ENCODE measurements at places on chromosomes 12 and 14.

GRCh38 chr12:116423094-116423493 lies 136.1 kb upstream of the MAP1LC3B2 start:
- DNase-seq = no peak

- DNase-seq = no peak
Observed at GRCh38 chr12:23707270-23707669, 242.2 kb downstream of the SOX5 start.

DNA sequence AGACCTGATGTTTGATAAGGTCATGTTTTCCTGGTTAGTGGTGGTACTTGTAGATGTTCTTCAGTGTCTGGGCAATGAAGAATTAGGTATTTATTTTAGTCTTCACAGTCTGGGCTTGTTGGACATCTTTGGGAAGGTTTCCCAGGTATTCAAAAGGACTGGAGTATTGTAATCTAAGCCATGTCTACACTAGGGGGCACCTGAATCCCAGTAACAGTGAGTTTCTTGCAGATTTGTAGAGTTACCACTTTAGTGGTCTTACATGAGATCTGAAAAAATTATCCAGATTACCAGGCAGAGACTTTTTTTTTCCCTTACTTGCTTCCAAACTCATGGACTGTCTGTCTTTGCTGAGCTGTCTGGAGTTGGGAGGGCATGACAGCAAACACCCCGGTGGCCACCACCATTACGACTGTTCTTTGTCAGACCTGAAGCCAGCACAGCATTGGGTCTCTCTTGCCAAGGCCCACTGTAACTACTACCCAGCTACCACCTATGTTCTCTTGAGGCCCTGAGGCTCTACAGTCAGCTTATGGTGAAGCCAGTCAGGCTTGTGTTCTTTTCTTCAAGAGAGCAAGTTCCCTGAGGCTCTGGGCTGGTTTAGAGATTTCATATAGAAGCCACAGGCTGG lies 820.7 kb upstream of the FBXO33 start:
- no peak for DNase-seq

DNA sequence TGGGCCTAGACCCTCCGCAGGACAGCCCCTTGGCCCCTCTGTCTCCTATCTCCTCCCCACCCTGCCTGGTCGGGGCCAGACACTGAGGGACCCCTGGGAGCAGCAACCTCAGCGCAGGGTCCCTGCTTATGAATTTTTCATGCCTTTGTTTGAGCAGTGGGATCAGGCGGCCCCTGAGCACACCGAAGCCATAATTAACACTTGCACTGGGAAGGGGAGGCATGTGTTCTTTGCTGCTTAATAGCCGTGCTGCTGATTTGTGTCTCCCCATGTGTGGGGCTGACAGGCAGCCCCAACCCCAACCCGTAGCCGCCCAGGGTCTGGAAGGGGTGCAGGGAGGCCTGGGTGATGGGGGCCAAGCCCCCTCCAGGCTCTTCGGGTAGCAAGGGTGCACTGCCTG lies 52.7 kb downstream of the FBRSL1 start:
- DNase-seq = no peak

DNA sequence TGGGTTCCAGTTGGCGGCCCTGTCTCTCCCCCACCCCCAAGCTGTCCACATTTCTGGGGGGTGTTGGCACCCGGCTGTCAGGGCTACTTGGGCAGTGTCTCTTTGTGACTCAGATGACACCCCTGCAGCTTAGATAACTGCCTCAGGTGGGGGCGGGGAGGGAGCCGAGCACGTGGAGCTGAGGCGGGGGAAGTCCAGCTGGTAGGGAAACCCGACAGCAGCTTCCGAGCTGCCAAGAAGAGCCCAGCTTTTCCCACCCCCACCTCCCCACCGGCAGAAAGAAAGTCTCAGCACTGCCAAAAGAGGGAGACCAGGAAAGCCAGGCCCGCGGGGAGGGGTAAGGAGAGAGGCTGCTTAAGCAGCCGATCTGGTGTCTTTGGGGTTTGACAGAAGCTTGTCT lies 1.4 kb downstream of the LRTM2 start:
- DNase-seq = no peak

- DNase-seq = no peak
Observed at GRCh38 chr12:23559268-23559753, 390.2 kb downstream of the SOX5 start.

- DNase-seq = no peak
Observed at GRCh38 chr14:94615823-94616570, 3.8 kb downstream of the SERPINA3 start.

GRCh38 chr12:28824193-28824846 lies 324.8 kb upstream of the FAR2 start:
- DNase-seq = no peak

DNA sequence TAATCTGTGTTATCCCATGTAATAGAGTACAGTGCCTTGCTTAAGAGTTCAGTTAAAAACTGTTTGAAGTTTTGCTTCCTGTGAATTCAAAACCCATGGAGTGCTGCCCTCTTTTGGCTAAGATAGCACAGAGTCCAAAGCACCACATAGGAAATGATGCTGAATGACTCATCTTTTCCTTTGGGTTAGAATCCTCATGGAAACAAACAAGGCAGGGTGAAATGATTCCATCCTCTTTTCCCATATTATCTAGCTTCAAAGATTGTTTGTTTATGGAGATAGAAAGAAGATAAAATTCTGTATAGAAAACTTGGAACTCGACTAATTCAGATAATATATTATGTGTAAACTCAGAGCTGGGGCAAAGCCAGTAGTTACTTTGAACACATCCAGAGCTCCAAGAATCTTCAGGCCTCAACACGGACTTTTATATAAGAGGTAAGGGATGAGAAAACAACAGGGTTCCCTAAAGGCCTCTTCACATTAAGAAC lies 87.4 kb downstream of the OTOGL start:
- DNase-seq = no peak

DNA sequence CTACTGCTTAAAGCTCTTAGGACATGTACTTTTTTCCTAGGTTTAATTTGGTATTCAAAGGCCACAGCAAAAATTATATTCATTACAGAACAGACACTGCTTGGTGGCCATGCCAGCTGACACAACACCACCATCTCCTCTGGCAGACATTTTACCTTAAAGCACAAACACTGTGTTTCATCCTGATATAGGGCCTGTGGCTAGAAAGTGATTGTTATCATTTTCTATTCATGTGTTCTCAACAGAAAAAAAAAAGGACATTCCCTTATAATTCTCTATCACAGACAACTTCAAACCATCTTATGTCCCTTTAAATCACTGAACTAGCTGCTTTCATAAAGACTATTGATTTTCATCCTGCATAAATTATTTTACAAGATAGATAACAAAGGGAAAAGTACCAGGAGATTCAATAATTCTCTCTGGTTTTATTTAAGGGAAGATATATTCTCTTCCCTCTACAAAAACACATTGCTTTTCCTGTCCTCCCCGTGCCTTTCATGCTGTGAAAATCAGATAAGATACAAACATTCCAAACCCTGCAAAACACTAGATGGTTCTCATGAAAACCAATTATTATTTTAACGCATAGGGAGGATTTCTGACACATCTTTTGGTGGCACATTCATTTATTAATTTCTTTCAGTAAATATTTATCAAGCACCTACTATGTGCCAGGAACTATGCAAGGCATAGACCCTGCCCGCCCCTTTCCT lies 139.3 kb upstream of the TMCC3 start:
- no peak for DNase-seq

DNA sequence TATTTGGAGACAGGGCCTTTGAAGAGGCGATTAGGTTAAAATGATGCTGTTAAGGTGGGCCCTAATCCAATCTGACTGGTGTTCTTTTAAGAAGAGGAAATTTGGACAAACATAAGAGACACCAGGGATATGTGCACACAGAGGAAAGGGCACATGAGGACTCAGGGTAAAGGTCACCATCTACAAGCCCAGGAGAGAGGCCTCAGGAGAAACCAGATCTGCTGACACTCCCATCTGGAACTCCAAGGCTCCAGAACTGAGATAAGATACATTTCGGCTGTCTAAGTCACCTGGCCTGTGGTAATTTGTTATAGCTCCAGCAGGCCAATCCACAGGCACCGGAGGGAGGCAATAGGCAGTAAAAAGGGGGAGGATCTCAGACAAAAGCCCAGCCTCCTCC lies 48.6 kb downstream of the KICS2 start:
- DNase-seq = no peak

GRCh38 chr12:49108958-49109404 lies 1.7 kb downstream of the LMBR1L start:
- no peak for DNase-seq

GRCh38 chr12:53502331-53502730 lies 1.2 kb downstream of the TARBP2 start:
- no peak for DNase-seq

GRCh38 chr12:87182696-87183233 lies 846.4 kb downstream of the C12orf50 start:
- DNase-seq = no peak

DNA sequence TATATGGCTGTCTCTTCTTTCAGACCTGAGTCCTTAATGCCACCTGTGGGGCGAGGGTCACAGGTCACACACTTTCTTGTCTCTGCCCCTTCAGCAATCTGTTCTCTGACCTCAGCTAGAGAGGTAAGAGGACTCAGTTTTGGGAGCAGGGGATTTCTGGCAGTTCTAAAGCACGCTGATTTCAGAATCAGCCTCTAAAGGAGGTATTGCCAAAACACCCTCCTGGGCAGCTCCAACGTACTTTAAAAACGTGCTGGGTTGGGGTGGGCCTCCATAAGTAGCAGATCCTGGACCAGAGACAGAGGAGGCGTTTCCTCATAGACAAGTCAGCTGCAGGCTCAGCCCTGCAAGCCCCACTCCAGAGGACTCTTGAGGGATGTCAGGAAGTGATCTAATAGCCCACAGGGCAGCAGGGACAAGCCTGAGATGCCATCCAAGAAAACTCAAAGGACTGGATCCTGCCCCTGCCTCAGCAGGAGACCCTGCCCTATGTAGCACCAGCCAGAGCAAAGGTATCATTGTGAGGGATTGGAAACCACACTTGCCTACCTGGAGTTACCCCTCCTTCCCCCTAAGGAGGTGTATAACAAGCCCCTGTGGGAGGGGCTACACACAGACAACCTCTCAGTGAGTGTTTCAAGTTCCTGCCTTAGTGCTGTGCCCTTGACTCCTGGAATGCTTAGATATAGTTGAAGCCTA lies 8.5 kb downstream of the CTDSP2 start:
- DNase-seq = no peak

DNA sequence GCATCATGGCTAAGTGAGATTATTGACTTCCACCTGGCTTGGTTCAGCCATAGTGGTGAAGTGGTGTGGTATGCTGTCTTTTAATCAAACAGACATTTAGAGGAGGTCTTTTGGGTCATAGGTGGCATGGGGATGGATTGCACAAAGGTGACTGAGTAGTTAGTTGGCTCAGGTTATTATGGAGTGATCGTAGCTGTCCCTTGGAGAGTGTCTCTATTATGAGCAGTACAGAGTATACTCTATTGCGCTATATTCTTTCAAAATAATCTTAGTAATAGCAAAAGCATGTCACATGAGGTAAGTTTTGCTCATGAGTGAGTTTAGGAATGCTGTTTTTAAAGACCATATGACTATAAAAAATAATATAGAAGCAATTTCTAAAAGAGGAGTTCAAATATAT lies 60.4 kb downstream of the RASSF8 start:
- DNase-seq = no peak

Measured in left forelimb (tissue), 1 donor.